IMR-90 (cell line): ENCODE measurements at places on chromosomes 5 and 9. TPM values are rescaled to one million over a fixed set of nuclear protein-coding genes. Genes with fewer than 3 reads are reported as not detected.

DNA sequence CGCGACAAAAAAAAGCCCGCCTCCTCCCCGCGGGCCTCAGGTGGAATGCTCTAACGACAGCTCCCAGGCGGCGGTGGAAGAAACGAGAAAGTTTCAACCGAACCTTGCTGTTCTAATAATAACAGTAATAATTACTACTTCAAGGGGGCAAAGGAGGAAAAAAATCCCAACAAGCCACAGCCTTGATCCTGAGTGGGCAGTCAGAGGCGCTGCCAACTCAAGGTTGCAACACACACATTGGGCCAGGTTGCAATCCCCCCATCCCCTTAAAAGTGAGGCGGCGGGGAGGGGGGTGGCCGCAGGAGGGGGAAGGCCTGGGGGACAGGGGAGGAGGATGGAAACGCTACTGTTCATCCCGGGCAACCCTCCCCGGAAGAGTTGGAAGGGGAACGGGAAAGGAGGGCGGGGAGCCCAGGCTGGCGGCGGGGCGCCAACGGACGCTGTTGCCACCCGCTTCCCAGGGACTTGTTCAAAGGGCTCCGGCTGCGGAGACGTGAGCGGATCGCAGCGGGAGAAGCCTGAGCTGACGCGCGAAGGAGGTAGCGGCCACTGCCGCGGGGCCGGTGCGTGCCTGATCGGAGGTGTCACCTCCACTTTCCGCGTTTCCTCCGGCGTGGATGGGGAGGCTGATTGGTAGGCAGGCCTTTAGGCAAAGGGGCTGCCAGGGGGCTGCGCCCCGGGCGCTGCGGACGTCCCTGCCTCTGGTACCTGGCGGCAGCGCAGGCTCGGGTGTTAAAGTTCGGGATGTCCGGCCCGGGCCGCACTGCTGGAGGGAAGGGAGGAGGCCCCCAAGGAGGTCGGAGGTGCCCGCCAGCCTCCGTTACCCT is 647 bp downstream of the SMARCA2 start:
- H3K27ac ChIP-seq = peak overlapping the region; percentile 70
- H3K4me1 ChIP-seq = peaks cover 2% of the 10 kb centered on the region
- DNase-seq = peak; percentile 24
- no peaks in the 10 kb centered on the region for H3K36me3 ChIP-seq

DNA sequence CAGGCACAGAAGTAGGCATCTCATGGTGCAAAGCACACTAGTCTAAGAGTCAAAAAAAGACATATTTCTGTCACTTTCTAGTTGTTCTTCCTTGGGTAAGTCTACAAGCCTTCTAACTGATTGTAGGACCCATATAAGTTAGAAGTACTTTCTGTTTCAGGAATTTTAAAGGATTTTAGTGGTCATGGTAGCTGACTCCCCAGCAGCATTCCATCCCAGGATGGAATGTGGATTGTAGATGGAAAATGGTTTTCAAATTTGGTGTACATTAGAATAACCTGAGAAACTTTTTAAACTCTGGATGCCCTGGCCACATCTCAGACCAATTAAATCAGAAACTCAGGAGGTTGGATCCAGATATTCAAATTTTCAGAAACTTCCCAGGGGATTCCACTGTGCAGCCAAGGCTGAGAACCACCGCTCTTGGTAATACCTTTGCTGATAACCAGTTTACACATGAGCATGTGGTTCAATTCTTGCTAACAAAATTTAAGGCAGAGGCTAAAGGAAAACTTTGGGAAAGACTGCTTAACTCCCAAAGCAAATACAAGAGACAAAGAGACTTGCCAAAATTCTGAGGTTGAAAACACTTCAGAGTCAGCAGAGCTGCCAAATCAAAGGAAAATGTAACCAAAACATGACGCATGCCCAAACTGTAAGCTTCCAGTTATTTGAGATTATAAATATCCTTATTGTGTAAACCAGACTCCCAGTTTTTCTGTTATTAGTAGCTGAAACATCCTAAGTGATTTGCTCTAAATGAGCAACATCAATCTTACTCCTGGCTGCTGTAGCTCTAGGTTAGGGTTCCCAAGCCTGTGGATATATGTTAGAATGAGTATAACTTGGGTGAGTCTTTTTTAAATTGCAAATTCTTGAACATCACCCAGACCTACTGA is 145.4 kb upstream of the MTAP start:
- H3K36me3 ChIP-seq = no peaks in the 10 kb centered on the region
- peak; percentile 87 for DNase-seq
- H3K27me3 ChIP-seq = no peaks in the 10 kb centered on the region
- H3K4me1 ChIP-seq = peaks cover 8% of the 10 kb centered on the region
- peak overlapping the region; percentile 65; the same call in 1 of the 2 replicates for H3K27ac ChIP-seq

Gene CARD9
- 1.5 and 1.9 TPM in 2 replicates for polyA plus RNA-seq

Gene MTX3
- polyA plus RNA-seq = 4.0 and 6.6 TPM in 2 replicates

Gene TBCA
- 128 and 137 TPM in 2 replicates for polyA plus RNA-seq

DNA sequence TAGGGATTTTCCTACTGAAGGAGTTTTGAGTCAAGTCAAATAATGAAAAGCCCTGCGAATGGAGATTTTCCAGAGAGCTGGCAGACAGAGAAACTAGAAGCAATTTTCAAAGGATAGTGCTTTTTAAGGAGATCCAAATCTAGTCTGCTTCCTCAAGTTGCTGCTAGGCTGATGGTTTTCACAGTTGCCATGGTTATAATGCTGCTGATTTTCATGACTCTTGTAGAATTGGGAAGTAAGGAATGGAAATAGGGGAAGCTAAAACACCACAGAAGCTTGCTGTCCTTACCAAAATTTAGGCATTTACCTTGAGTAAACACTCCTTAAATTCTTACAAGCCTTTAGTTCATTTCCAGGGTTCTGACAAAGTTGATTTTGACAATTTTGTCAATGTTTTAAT is 30.1 kb upstream of the HAPLN1 start:
- no peaks in the 10 kb centered on the region for H3K27me3 ChIP-seq
- no peak overlapping the region for H3K27ac ChIP-seq
- DNase-seq = no peak
- H3K4me1 ChIP-seq = no peaks in the 10 kb centered on the region
- no peaks in the 10 kb centered on the region for H3K36me3 ChIP-seq

DNA sequence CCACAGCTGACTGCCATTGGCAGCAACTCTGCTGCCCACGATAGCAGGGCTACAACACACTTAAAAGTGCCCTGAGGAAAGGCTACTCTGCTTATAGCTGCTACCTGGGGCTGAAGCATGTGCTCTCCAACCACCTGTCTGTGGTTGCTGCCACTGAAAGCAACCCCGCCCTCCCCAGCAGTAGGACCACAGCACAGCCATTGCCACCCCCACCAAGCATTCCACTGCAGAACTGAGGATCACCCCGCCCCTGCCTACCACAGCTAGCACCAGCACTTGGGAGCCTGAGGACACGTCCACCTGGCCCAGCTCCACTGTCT is 85.8 kb downstream of the LPAR1 start:
- peaks cover 22% of the 10 kb centered on the region for H3K4me1 ChIP-seq
- H3K4me3 ChIP-seq = no peak overlapping the region
- H3K36me3 ChIP-seq = peaks cover 15% of the 10 kb centered on the region
- no peak for DNase-seq

Gene SPAAR
- 0.24 and 0.32 TPM in 2 replicates for polyA plus RNA-seq

DNA sequence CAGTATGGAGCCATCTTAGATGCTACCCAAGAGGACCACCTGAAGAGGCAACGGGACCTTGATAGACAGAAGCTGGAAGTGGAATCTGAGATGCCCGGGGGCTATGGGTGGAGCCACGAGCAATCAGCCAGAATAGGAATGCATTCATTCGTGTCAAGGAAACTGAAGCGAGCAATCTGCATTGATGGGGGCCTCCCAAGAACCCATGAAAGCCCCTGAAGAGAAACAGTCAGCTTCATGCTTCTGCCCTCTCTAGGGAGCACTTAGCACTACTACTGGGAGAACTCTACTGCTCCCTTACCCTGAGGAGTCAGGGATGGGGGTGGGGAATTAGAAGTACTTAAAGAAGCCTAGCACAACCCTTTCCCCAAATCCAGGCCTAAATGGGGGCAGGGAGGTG is 51.9 kb upstream of the TCERG1 start:
- H3K4me1 ChIP-seq = no peaks in the 10 kb centered on the region
- no peak for DNase-seq
- no peaks in the 10 kb centered on the region for H3K36me3 ChIP-seq
- peaks cover 4% of the 10 kb centered on the region for H3K27me3 ChIP-seq
- no peak overlapping the region for H3K27ac ChIP-seq
- no peak overlapping the region for H3K4me3 ChIP-seq

DNA sequence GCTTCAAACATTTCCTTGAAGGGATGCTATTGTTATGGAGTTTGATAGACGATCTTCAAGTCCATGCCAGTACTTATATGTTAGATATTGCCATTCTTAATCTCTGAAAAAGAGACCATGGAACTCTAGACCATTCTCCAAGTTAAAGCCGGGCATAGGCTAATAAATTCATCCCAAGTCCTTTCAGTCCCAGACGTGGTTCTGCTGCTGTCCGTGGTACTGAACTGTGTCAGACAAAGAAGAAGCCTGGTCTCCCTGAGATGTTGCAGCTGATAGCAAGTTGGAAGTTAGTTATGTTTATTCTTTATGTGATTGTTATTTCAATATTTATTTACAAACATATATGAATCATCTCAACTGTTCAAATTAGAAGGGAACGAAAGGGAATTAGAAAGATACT is 158.7 kb downstream of the NMUR2 start:
- H3K27ac ChIP-seq = no peak overlapping the region
- DNase-seq = peak; percentile 3
- H3K4me1 ChIP-seq = no peaks in the 10 kb centered on the region
- no peaks in the 10 kb centered on the region for H3K36me3 ChIP-seq
- H3K27me3 ChIP-seq = no peaks in the 10 kb centered on the region

GRCh38 chr9:27209034-27209433 is 87.9 kb downstream of the EQTN start:
- no peak for DNase-seq
- no peaks in the 10 kb centered on the region for H3K27me3 ChIP-seq
- no peak overlapping the region for H3K27ac ChIP-seq

Gene KIF27
- polyA plus RNA-seq = 0.32 and 0.60 TPM in 2 replicates

Gene COMMD10
- 9.5 and 12.8 TPM in 2 replicates for polyA plus RNA-seq

Gene APBA1
- polyA plus RNA-seq = 5.1 and 8.8 TPM in 2 replicates

Gene LEAP2
- polyA plus RNA-seq = 0.23 and 0.36 TPM in 2 replicates

GRCh38 chr9:137455359-137455991 is 3.7 kb downstream of the NSMF start:
- H3K27ac ChIP-seq = no peak overlapping the region
- peaks cover 24% of the 10 kb centered on the region for H3K4me1 ChIP-seq
- peaks cover 32% of the 10 kb centered on the region for H3K36me3 ChIP-seq
- no peak overlapping the region for H3K4me3 ChIP-seq
- DNase-seq = no peak

Gene IFNK
- polyA plus RNA-seq = not detected in 2 replicates

Gene PCDHB10
- 0.19 and 0.22 TPM in 2 replicates for polyA plus RNA-seq

DNA sequence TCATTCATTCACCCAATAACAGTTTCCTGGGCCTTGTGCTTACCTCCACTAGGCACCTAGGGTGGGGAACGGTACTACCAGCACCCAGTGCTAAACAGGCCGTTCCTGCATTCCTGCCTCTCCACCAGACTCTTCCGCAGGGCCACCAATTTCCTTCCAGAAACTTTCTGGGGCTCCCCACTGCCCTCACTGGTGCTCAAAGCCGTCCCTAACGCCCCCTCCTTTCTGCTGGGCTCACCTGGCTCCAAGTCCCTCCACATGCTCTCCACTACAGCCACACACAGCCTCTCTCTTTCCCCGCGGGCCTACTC is 1.4 kb downstream of the PHF19 start:
- H3K27me3 ChIP-seq = no peaks in the 10 kb centered on the region
- peaks cover 15% of the 10 kb centered on the region for H3K4me1 ChIP-seq
- H3K4me3 ChIP-seq = peak overlapping the region; percentile 59
- peaks cover 14% of the 10 kb centered on the region for H3K36me3 ChIP-seq
